ENCODE measurements at places on chromosomes 4 and X. TPM values are rescaled to one million over a fixed set of nuclear protein-coding genes. Genes with fewer than 3 reads are reported as not detected.

DNA sequence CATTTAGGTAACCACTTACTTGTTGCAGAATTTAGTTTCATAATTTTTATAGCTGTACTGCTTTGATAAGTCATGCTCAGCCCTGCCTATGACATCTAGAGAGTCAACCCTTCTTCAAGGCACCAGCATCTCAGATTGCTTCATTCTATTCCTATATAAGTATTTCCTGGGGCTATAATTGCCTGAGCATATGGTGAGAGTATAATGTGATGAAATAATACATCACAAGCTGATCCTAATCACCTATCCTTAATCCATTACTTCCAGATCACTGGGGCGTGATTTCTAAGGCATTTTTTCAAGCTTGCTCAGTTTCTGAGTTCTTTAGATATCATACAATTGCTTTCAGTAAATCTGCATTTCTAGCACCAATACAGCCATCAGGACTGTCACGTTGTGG lies 200.0 kb upstream of the NPY2R start:
- no peak for DNase-seq

The GASK1B gene
- total RNA-seq: not detected

The VCX3A gene
- not detected for total RNA-seq

The TMSB15A gene
- not detected for total RNA-seq

The TMSB15C gene
- 5.0 TPM for total RNA-seq

GRCh38 chr4:106762666-106763443 lies 273.3 kb downstream of the DKK2 start:
- no peak for DNase-seq

DNA sequence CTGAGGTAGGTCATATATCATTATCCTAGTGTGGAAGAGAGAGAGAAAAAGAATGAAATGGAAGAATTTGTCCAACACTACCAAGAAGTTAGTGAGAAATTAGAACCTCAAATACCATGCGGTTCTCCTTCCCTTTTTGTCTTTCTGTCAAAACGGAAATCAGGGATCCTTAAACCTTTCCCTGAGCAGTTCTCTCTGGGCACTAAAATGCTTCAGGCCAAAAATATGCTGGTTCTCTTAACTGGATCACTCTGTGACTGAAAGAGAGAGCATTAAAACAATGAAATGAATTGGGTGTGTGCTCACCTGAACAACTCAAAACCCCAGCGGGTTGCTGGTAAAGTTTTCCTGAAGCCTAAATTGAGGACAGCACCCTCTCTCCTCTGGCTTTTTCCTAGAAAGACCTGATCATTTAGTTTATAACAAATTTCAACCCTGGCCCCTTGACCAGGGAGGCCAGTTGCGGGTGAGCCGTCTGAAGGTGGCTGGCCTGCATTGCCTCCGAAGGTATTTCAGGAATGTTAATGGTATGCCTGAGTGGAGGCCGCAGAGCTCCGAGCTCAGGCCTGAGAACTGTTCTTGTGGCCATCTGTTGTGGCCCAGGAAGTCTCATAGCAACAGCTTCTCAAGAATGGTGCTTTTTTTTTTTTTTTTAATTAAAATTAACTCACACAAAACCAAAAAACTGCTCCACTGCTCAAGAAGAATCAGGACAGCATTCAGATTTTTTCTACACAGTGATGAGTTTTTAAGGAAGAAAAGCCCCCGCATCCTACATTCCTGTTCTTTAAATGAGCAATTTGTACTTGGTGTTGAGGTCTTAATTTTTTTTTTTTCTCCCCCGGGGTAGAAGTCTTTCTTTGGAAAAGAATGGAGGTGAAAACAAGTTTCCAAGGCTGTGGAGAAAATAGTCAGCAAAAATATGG lies 155.1 kb downstream of the SHROOM3 start:
- no peak for DNase-seq

DNA sequence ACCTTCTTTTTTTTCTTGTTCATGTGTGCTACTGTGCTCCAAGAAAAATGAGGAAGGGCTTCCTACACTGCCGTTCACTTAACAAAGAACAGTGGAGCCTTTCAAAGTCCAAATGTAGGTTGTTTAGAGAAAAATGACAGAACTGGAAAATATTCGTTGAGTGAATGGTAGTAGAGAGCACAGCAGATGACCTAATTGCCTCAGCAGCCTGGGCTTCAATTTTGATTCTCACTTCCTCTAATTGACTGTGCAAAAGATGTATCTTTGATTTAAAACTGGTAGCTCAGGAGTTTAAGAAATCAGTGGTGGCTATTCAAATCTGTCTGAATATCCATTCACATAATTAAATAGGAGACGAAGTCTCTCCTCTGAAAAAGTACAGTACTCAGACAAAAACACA lies 5.2 kb downstream of the NLGN4X start:
- DNase-seq: no peak

The LONRF3 gene
- 8.0 TPM for total RNA-seq

Data from natural killer cell treated with Interleukin-12 subunit alpha and Interleukin-12 subunit beta and Interleukin-15 and Interleukin-18, amount 100 ng/mL, for 72 hours (primary cell).